Lower lobe of right lung (tissue), 2 donors: ENCODE measurements at places on chromosomes 4 and X.
A peak's percentile ranks its signal among the peaks of the same experiment; 100 is the strongest.

- no peak for DNase-seq
Observed at GRCh38 chr4:146110871-146111485, 64.5 kb upstream of the LSM6 start.

- no peak for DNase-seq
Observed at GRCh38 chrX:34487364-34487763, 169.7 kb downstream of the TMEM47 start.

- no peak for DNase-seq
Observed at GRCh38 chrX:130393451-130394074, 8.1 kb upstream of the GPR119 start.

DNA sequence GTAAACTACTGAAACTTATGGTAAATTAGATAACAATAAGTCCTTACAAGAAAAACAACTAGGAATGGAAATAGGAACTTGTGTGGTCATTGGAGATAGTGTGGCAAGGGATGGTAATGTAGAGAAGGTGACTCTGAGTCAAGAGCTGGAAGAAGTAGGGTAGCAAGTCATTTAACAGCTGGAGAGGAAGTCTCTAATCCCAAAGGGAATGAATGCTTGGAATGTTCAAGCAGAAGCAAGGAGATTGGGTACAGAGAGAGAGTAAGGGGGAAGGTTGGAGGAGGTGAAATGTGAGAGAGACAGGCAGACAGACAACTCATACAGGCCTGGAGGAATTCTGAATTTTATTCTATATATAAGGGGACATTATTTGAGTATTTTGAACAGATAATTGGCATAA is 260.6 kb upstream of the MAD2L1 start:
- no peak for DNase-seq

DNA sequence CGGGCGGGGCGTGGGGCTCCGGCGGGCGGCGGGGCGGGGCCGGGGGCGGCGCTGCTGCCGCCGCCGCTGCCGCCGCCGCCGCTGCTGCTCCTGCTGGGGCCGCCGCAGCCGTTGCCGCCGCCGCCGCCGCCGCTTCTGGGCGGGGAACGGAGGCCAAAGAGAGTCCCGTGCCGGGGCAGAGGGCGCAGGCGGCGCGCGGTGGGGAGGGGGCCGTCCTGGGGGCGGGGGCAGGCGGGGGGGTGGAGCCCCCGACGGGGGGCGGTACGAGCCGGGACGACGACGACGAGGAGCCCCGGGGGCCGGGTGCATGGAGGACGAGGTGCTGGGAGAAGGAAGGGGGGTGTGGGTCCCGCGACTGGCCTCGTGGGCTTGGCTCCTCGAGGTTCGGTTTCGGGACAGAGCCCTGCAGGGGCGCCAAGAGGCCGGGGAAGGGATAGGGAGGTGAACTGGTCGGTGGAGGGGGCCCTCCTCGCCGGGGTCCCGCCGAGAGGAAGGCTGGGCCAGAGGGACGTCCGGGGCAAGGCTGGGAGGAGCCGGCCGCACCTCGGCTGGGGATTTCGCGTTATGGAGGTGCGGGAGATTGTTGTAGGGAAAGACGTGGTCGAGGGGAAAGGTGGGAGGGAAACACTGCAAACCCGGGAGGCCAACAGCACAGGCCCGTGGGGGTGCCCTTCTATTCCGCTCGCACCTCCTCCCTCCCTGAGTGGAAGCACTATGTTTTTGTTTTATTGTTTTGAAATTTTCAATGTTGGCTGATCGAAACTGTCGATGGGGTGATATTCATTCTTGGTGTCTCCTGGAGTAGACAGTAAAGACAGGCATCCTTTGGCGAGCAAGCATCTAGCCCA is 1.9 kb downstream of the BCORL1 start:
- peak; percentile 58 for DNase-seq

DNA sequence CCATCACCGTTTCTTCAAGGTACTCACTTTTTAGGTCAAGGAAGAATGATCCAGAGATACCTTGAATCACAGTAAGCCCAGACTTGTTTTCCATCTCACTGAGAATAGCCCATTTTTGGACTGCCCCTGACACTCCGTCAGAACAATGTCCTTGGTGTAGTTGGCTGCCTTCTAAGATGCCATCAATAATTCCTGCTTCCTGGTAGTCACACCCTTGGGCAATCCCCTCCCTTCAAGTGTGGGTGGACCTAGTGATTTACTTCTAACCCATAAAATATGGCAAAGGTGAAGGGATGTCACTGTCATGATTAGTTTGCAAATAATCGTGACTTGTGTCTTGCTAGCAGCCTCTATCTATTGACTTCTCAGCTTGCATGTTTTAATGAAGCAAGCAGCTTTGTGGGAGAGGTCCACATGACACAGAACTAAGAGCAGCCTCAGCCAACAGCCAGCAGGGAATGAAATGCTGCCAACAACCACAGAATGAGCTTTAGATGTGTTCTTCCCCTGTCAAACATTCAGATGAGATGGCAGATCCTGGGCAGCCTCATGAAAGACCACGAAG is 20.0 kb upstream of the KLHL34 start:
- DNase-seq = no peak

DNA sequence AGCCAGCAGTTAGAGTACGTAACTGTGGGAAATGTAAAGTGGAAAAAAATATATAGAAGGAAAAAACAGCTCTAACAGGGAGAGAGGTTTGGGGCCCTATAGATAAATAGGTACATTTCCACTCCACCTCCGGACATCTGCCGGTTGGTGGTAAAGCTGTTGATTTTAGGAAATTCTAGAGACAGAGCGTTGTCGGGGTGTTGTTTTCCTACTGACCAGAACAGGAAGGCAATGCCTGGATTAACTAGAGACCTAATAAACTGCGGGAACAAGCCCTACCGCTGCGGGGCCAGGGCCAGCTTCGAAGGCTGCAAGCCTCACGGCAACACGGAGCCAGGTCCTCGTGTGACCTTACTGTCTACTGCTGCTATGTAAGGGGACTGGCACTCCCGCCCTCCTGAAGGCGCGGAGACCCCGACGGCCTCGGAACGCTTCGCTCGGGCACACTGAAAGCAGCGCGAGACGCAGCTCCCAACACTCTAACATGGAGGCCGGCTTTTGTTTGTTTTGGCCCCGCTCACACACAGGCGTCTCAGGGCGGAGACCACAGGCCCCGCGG is 702 bp upstream of the CDKN2AIP start:
- DNase-seq = no peak

GRCh38 chrX:65928522-65928921 is 111.4 kb downstream of the VSIG4 start:
- no peak for DNase-seq

GRCh38 chr4:119231491-119231890 is 19.0 kb downstream of the USP53 start:
- DNase-seq = no peak

DNA sequence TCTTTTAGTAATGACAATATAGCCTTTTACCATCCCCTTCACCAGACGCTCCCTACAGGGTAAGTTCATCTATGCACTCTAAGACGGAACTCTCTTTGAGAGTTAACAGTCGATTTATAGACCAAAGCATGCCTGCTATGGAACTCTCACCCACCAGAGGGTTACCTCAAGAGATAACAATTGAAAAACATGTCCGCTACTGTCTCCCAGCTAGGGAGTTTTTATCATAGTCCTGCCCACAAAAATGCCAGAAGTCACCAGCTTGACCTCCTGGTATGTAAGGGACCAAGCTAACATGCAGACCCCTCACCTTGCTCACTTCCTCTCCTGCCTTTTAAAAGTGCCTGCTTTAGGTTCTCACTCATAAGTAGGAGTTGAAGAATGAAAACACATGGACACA is 16.7 kb upstream of the YTHDC1 start:
- no peak for DNase-seq

- DNase-seq = no peak
Observed at GRCh38 chr4:108636246-108636645, 14.2 kb upstream of the OSTC start.

DNA sequence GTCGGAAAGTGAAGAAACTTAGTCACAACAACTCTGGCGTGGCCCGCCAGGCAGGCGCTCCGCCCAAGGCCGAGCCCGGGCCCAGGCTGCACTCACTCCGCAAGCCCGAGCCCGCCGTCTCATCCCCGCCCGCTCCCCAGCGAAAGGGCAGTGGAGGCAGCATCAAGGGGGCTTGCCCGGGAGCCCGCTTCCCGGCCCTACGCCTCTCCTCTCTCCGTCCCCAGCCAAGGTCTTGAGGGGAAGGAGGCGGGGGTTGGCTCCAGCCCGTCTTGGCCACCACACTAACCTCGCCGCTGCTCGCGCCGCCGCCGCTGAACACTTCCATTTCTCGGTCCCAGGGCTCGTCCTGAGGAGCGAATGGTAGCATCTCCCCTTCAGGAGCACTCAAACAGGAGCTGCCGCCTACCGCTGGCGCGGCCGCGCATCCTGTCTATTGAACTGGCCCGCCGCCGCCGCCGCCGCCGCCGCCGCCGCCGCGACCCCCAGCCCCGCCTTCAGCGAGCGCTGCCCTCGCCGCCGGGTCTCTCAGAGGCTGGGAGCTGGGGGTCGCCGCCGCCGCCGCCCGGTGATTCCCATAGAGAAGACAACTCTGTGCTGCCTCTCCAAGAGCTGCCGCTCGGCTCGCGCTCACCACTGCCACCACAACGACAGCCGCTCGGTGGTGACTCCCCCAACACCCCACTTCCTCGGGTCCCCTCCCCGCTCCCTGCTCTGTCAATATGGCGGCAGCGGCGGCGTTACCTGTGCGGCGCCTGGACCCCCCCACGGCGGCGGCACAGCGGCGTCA is at the start of gene RPS6KA6:
TSS of gene RPS6KA6 (minus strand) at position 667 of the 787 bp plus-strand sequence. CDS start at position 367, 300 bp downstream.
- peak; percentile 39 for DNase-seq

GRCh38 chr4:180483036-180483435 is 1760.2 kb upstream of the TENM3 start:
- no peak for DNase-seq

GRCh38 chr4:107757864-107758476 is 37.9 kb upstream of the PAPSS1 start:
- DNase-seq = no peak

DNA sequence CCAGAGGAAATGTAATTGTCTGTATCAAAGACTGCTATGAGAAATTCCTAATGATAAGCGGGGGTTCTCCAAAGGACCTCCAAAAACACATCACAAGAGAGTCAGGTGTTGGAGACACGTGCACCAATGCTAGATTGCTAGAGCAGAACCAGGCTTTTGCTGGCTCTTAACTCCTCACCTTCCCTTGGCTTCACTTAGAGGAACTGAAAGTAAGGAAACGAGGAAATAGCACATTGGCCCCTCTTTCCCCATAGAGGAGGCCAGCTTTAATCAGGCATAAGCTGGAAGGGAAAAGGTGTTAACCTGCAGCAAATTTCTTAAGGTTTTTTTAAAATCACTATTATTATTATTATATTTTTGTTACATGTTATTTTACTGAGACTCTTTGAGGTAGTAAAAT is 13.6 kb downstream of the OTC start:
- no peak for DNase-seq

GRCh38 chr4:100100985-100101384 is 89.3 kb downstream of the DDIT4L start:
- no peak for DNase-seq

DNA sequence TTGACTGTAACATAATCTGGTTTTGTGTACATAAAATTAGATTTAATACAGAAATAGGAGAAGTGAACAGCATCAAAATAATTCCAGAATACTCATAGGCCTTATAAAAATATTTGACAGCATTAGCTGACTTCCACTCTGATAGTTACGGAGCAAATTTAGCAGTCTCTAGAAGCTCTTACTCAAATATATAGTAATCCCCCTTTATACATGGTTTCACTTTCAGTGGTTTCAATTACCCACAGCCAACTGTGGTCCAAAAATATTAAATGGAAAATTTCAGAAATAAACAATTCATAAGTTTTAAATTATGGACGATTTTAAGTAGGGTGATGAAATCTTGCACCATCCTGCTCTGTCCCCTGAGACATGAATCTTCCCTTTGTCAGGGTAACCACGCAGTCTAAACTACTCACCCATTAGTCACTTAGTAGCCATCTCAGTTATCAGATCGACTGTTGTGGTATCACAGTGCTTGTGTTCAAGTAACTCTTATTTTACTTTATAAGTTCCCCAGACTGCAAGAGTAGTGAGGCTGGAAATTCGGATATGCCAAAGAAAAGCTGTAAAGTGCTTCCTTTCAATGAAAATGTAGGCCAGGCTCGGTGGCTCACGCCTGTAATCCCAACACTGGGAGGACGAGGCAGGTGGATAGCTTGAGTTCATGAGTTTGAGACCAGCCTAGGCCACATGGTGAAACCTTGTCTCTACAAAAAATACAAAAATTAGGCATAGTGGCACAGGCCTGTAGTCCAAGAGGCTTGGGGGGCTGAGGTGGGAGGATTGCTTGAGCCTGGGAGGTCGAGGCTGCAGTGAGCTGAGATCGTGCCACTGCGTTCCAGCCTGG is 17.2 kb upstream of the RTL9 start:
- DNase-seq = no peak

- DNase-seq = no peak
Observed at GRCh38 chrX:103453655-103454054, 65.6 kb downstream of the RAB40A start.

GRCh38 chrX:136856551-136856950 is 24.0 kb downstream of the RBMX start:
- DNase-seq = no peak

- no peak for DNase-seq
Observed at GRCh38 chrX:76555816-76556215, 128.3 kb downstream of the MAGEE1 start.

DNA sequence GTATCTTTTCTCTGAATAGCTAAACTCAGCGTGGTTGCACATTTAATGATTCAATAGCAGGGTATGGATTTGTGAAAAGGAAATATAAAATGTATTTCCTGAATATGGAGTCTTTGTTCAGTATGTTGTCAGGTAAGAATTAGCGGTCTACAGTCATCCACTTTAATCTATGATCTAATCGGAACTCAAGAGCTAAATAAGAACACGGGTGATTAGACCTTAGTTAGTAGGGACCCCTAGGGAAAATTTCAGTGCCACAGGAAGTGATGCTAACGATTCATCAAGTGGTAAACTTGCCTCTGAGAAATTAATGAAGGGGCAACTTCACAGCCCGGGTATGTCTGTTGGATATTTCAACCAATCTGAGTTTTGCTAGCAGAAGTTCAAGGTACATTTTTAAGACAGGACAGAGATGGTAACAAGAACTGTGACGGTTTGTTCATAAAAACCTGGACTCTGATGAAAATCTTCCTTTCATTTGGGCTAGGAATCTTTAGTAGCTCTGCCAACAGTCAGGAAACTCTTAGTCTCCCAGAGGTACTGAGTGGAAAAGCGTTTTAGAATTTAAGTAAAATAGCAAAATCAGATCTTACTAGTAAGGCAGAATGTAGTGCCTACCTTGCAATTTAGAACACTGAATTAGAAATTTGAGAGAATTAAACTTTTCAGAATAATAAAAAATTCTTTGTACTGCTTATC is 47.1 kb downstream of the PCDH7 start:
- DNase-seq = no peak

GRCh38 chr4:68907788-68908700 is 43.6 kb downstream of the UGT2A3 start:
- no peak for DNase-seq

- no peak for DNase-seq
Observed at GRCh38 chr4:169152899-169153298, 117.9 kb downstream of the SH3RF1 start.

DNA sequence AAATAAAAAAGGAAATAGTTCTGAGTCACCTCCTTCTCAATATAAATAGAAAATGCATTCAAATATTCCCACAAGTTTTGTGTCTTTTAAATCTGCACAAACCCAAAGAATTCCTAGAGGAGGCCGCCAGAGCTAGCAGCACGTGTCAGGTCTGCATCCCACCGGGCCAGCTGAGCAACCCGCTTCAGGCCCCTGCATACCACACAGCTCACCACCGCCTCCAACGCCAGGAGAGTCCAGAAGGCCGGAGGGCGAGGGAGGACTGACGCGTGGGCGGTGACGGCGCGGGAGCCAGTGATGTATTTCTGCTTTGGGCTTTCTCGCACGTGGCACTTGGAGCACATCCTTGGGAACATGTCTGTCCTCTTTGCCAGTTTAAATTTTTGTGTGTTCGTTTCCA is 61.9 kb upstream of the CLDN34 start:
- no peak for DNase-seq
